ENCODE measurements at places on chromosomes 7 and 10.

GRCh38 chr10:13693783-13694700 is 107.3 kb downstream of the PRPF18 start:
- no peak for DNase-seq

DNA sequence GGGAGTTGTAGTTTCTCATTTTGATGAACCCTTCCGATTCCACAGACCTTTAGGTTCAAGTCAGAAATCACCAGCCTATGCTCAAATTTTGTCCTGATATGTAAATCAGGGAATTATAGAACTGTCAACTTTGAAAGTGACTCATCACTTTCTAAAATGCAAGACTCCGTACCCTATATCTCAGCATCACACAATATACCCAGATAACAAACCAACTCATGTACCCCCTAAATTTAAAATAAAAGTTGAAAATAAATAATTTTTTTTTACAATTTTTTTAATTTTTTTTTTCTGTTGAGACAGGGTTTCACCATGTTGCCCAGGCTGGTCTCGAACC is 393 bp upstream of the ARHGAP19 start:
- DNase-seq, result no peak

- no peak for DNase-seq
Measured at GRCh38 chr10:23675585-23675984, 236.7 kb downstream of the OTUD1 start.

DNA sequence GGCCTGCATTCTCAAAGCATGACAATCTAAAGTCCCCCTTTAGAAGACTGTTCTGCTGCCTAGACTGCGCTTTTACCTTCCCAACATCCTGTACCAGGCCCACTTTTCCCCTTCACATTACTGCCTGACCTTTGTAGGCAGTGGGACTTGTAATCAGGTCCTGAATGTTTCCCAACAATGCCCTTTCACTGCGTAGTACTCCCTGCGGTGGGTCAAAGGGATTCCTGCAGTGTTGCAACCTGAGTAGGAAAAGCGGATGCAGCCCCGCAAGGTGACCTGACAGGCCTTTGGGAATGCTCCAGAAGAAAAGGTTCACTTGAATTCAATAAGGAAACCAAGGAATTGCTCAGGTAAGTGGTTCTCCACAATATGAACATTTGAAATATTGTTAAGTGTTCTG is 4.9 kb upstream of the TCAF1 start:
- DNase-seq, result no peak

DNA sequence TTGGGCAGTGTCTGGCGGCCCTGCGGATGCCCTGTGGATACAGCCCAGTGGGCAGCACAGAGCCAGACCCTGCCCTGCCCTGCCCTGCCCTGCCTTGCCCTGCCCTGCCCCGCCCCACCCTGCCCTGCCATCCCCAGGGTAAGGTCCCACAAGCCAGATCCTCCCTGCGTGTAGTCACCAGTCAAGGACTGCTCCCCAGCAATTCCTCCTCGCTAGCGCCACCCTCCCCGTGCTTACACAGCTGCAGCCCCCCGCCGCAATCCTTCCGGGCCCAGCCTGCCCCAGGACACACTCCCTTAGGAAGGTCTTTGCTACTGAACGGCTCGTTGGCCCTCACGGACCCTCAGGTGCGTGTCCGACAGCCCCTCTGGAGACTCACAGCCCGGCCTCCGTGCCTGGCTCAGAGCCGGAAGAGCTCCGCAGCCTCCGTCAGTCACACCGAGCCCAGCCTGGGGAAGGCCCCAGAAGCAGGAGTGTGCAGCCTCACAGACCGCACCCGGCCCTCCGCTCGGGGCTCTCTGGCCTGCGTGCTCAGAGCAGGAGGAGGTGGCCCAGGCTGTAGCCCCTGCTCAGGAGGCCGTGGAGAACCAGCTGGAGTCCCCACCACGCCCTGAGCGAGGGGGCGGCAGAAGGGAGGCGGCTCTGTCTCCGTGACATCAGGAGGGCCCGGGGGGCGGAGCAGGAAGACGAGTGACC is 68.3 kb downstream of the PWWP2B start:
- no peak for DNase-seq

- DNase-seq, result no peak
Measured at GRCh38 chr7:33815336-33815735, 90.0 kb upstream of the BMPER start.

- DNase-seq, result no peak
Measured at GRCh38 chr7:70795948-70796347, 336.0 kb upstream of the GALNT17 start.

- DNase-seq, result no peak
Measured at GRCh38 chr7:1503390-1503789, 799 bp downstream of the INTS1 start.

DNA sequence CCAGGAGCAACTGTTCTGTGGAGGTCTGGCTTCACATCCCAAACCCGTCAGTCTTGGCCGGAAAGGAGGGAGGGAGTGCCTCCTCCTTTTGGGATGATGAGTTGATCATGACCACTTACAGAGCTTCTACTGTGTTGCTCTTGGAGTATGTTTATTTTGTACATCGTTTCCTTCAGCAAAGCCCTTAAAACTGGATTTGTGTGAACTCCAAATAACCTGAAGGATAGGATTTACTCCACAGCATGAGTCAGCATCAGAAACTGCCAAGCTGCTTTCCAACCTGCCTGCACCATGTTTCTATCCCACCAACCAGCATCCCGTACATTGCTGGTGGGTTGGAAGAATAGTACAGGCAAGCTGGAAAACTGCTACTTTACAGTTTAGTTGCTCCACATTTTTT is 3.5 kb downstream of the CCDC201 start:
- no peak for DNase-seq

GRCh38 chr10:45442251-45442650 is 68.2 kb downstream of the ALOX5 start:
- DNase-seq, result no peak

- no peak for DNase-seq
Measured at GRCh38 chr7:18655912-18656311, 160.4 kb downstream of the HDAC9 start.

GRCh38 chr10:29160150-29160617 is 128.7 kb upstream of the LYZL1 start:
- peak; percentile 47 for DNase-seq

DNA sequence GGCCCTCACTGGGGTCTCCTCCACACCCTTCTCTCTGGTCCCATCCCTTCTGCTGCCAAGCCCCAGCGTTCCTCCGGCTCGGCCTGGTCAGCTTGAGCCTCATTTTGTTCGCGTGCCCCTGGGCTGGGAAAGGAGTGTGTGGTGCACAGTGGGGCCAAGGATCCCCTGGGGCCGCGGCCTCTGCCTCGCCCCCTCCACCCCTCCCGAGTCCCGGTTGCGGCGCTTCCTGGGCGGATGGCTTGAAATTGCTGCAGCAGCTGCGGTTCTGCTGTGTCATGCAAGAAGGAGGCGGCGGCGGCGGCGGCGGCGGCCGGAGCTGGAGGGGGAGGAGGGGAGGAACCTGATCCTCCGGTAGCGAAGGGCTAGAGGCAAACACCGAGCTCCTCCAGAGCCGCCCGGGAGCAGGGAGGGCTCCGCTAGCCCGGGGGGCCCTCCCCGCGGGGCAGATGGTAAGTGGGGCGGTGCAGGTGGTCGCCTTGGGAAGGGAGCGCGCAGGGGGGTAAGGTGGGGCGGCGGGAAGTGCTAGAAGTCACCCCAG is 217.8 kb upstream of the MKLN1 start:
- DNase-seq, result peak; percentile 67

DNA sequence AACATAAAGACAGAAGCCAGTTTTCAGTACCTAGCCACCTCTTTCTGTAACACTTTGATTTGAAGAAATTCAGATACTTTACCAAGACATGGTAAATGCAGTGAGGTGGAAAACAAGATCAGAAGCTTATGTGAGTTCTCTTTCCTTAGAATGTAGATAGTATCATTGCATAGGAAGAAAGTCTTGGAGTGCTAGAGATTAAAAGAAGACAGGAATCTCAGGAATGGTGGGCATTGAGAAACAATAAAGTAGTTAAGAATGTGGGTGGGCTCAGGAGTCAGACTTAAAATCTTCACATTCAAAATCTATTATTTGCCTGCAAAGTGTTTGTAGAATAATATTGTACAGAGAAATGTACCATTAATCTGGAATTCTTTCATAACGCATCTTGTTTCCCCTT is 58.9 kb downstream of the POLL start:
- DNase-seq, result no peak

GRCh38 chr10:34748357-34748756 is 66.7 kb downstream of the PARD3 start:
- no peak for DNase-seq

DNA sequence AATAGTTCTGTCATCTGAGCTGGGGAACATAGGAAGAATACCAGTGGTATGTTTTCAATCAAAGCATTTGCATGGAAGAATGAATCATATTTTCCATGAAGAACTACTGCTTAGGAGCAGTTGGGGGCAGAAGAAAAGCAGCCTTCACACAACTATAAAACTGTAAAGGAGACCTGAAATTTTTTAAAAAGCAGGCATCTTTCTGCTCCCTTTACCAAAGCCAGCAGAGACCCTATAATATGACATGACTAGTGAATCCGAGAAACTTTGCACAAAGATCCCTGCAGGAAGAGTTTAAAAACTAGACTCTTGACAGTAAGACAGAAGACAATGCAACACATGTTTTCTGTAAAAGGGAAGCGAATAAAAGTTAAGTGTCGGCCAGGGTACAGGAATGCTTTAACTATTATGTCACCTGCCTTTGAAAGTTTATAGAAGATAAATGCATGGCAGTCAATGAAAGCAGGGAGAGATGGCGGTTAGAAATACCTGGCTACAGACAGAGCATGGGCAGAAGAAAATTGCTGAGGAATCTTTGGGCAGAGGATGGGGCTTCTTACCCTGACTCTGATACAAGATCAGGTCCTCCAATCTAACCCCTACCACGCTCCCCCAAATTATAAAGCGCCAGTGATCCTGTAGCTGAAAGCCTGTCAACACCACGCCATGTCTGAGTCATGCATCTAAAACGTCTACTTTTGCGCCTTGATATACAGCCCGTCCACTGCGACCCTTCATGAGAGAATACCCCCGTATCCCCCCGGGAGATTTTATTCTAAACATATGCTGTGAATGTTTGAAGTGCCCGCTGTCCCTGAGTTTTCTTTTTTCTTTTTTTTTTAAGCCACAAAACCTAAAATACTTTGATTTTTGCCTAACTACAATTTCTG is 93.1 kb downstream of the GLI3 start:
- peak; percentile 57 for DNase-seq

DNA sequence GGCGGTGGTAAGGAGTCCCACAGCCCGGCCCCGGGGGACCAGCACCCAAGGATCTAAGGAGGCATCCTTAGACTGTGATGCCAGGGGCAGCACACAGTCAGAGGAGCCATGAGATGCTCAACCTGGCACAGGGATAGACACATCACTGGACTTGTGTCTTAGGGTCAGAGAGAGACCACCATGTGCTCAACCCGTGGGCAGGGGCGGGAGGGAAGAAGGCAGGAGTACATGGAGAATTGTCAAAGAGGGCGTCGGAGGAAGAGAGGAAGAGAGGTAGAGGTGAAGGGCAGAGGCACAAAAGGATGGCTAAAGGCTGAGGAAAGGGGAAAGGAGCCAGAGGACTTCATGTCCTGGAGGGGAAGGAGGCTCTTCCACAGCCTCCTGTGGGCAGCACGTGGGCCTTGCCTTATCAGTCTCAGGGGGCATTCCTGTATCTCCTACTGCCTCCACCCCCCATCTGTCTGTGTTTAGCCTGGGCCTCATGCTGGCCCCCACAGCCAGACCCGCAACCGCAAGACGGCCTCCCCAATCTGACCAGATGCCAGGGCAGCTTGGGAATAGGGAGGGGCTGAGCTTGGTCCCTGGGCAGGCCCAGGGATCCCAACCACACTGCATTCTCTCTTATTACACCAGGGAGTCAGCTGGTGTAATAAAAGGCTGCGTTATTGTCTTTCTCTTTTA is 2.2 kb downstream of the ADCY1 start:
- no peak for DNase-seq

DNA sequence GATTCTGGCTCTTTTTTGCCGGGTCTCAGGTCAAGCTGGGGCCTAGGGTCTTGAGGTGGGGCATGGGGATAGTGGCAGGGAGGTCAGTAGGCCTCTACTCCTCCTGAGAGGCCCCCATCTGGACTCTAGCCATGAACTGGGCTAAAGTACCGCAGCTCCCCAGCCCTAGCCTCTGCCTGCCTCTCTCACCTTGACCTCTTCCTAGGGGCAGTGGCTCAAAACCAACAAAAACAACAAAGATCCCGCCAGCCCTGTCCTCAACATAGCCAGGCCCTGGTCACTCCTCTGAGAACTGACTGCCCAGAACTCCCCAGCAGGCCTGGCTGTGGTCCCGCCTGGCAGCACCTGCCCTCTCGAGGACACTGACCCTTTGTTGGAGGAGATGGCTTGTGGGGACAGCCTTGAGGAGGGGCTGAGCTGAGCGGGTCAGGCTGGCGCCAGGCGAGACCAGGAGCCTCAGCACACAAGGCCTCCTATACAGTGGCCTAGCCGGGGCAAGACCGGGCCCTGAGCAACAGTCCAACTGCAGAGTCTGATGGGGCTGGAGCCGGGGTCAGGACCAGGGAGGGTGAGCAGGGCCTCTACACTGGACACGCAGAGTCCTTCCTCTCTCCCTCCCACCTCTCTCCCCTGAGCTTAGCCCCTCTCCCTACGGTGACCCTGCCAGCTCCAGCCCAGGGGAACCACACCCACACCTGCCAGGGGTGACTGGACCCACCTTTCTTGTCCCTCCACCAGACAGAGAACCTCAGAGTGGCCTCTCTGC is 11.6 kb upstream of the PPIF start:
- no peak for DNase-seq

GRCh38 chr7:113100121-113100603 is 13.5 kb upstream of the GPR85 start:
- DNase-seq, result no peak

DNA sequence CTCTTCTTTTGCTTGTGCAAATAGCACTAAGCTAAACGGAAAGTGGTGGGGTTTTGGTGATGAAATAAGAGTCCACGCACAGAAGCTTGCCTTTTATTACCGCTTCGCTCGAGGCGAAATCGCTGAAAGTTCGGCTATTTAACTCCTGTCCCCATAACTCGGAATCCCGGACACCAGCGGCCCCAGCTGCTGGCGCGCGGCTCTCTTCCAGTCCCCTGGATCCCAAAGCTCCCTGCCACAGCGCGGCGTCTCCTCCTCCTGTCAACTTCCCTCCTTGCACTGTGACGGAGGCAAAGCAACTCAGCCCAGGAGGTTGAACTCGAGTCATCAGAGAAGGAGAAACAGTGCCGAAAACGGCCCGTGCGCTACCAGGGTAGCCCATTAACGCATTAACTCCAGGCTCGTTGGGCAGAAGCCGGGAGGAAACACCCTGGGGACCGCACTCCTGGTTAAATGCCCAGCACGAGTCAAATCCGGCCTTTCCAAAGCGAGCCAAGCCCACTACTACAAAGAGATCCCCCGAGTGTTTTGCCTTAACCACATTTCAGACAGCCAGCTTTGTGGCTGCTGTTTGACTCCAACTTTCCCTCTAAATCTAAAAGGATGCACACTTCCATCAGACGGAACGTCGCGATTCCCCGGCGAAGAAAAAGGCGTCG is 1.3 kb downstream of the SEMA3D start:
- no peak for DNase-seq

GRCh38 chr10:4586776-4587175 is 239.2 kb upstream of the AKR1E2 start:
- peak; percentile 27 for DNase-seq

DNA sequence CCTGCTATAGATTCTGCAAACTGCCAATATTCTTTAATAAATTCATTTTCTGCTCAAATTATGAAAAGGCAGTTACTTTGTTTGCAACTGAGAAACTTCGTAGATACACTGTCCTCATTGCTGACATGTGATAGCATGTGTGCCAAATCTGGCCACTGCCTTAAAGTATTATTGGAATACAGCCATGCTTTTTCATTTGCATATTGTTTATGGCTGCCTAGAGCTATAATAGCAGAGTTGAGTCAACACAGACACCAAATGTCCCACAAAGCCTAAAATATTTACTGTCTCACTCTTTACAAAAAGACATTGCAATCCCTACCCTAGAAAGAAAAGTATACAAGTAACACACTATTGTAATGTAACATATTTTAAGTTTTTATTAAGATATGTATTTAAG is 647.4 kb downstream of the XPNPEP1 start:
- no peak for DNase-seq
